NCI-H345 (cell line): ENCODE measurements at places on chromosomes 5 and 9.
A peak's percentile ranks its signal among the peaks of the same experiment; 100 is the strongest.

DNA sequence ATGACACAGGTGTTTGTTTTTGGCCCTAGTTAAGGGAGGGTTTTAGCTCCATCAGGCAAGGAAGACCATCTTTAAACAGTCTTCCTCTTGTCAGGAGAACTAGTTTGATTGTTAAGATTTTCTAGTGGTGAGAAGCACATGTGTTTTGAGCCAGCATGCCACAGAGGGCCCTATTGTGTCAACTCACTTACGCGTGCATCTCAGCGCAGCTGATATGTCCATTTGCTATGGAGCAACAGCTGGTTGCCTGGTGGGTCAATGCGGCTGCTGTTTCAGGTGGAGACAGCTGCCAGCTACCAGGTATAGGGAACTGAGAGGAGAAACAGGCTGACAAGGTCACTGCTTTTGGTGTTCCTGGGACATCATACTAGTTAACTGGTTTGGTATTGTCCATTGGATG is 100.5 kb upstream of the PRRC1 start:
- peak; percentile 50 for DNase-seq

GRCh38 chr5:173315495-173316338 is 12.5 kb downstream of the STC2 start:
- DNase-seq: peak; percentile 89

DNA sequence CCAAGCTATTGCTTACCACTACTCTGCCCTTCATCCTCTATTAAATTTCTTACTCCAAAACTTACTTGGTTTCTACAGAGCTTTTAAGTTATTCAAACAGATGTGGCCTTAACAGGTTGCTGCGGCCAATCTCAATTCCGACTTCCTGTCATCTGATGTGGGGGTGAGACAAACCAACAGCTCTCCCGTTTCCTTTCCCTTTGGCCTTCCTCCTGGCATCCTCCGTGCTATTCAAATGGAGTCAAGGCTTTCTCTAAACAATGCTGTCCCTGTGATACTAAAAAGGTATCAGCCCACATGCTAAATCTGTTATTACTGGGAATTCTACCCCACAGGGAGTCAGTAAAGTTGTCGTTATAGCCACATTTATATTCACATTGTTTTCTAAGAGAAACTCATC is 11.8 kb downstream of the RBM18 start:
- DNase-seq: no peak

- DNase-seq: no peak
These were observed 3.6 kb downstream of the TMEM252 start for GRCh38 chr9:68536876-68537615.

GRCh38 chr5:111635151-111635902 is 121.7 kb downstream of the NREP start:
- DNase-seq: no peak

GRCh38 chr9:786405-786804 is 55.1 kb upstream of the DMRT1 start:
- DNase-seq: no peak

DNA sequence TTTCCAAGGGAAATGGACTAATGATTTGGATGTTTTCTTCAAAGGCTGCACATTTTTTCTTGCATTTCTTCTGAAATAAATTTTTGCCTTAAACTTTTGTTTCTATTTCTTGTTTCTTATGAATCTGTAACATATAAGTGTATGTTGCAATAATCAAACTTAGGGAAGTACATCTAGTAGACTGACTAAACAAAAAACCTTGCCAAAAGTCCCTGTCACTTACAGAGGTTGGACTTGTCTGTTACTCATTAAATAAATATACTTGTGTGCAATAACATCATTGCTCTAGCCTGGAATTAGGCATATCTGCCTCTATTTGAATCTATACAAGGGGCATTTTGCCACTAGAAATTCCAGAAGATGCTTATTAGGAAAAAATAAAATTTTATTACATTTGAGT is 56.6 kb downstream of the C6 start:
- DNase-seq: no peak

DNA sequence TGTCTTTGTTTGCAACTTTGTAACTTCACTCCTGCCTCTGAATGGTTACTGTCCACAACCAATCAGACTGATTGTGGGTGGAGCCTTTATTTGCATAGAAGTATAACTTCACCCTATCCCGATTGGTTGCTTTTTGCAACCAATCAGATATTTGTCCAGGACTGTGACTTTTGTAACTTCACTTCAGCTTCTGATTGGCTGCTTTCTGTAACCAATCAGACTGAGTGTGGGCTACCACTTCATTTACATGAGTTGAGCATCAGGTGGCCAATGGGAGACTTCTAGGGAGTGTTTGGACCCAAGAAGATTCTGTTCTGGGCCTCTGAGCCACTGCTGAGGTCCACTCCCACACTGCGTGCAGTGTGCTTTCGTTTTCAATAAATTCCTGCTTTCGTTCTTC is 1810.7 kb upstream of the CDH6 start:
- DNase-seq: no peak

DNA sequence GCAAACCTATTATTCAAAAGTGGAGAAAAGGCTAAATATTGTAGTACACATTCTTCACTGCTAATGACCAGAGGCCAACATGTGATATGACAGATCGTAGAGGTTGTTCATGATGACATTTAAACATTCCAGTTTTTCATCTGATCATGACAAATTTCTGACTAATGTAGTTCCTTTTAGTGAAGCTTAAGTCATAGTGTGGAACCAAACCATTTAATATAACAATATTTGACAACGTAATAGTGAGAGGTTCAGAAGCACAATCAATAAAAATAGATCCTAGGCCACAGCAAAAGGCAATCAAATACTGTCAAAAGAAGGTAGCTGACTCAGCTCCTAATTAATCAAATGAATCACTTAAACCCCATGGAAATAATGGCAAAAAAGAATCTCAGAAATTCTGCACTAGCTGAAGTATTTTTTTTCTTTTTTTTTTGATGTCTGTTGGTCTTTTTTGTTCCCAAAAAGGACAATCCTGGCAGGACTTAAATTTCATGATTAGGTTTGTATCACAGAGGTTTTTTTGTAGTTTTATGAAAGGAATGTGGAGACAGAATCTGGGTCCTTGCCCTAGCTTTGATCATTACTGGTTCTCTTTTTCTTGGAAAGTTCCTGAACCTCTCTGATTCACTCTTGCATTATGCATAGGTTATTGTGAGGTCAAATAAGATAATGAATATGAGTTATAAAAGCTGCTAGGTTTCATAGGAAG is 795.0 kb downstream of the DTWD2 start:
- DNase-seq: no peak

- no peak for DNase-seq
These were observed 67.8 kb downstream of the EBF1 start for GRCh38 chr5:159031915-159032314.

DNA sequence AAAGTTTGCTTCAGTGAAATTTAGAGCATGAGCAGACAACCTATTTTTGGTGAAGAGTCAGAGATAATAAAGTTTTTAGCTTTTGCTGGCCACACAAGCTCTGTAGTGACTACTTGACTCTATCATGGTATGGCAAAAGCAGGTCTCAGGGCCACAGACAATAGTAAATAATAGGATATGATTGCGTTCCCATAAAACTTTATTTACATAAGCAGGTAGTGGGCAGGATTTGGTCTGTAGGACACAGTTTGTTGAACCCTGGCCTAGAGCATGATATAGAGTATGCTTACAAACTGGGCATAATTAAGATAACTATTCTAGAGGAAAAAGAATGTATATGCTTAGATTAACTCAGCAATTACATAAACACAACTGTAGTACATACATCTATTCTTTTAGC is 30.1 kb downstream of the ITGA1 start:
- no peak for DNase-seq

GRCh38 chr9:105173826-105174225 is 70.6 kb upstream of the SLC44A1 start:
- DNase-seq: no peak
